ENCODE measurements at places on chromosomes 4 and X.

DNA sequence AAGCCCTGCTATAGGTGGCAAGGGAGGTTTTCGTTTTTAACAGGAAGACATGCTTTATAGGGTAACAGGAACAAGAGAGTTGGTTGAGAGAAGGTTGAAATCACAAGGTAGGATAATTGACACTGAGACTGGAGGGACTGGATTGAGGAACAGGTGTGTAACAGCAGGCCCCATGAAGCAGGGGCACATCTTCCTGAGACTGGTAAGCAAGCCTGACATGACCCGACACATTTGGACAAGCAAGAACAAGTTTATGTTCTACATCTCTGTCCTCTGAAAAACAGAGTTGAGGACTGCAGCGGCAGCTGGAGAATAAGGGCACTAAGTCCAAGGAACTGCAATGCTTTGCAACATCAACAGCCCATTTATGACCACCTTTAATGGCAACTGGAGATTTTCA, 5.2 kb downstream of the RPS4X start:
- no peak for DNase-seq

- DNase-seq = peak; percentile 11
Observed at GRCh38 chrX:7280520-7280919, 132.6 kb upstream of the PUDP start.

DNA sequence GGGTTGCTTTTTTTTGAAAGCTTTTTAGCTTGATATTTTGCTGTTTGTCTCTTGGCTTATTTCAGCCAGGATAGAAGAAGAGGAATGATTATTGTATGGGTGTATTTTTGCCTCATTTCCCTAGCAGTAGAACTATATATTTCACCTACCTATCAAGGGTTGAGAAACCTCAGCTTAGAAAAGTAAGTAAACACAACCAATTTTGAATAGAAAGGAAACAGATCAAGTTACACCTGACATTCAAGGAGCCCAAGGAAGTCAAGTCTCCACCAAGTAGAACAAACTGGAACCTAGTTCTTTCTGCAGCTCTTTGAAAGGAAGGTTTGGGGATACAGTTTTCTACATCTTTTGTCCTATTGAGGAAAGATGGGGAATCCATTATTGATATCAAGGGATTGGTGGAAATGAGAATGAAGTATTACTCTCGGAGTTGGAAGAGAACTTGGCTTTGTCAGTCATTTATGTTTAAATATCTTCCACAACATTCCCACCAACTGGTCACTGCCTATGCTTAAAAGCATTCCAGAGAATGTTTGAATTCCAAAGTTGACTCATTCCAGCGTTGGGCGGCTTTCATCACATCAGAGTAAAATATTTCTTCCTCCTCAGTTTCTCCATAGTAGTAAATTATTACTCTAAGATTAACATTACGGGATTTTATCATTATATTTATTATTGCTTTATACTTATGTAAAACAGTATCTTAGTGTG, 207.8 kb upstream of the CNKSR2 start:
- peak; percentile 15 for DNase-seq

DNA sequence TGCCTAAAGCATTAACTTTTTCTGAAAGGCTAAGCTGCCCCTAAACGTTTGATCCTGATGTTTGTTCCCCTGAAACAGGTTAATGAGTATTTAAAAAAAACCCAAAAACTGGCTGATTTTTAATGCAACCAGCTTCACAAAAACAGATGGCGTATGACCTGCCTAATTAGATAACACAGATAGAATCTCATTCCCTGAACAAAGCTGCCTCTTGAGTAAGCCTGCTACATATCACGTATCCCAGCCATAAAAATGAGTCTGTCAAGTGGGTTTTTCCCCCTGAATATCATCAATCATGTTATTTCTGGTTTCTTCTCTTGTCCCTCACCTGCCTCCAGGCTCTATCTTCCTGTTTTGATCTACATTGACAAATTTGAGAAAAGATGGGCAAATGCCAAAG, 154.2 kb upstream of the FAM9B start:
- DNase-seq = no peak

DNA sequence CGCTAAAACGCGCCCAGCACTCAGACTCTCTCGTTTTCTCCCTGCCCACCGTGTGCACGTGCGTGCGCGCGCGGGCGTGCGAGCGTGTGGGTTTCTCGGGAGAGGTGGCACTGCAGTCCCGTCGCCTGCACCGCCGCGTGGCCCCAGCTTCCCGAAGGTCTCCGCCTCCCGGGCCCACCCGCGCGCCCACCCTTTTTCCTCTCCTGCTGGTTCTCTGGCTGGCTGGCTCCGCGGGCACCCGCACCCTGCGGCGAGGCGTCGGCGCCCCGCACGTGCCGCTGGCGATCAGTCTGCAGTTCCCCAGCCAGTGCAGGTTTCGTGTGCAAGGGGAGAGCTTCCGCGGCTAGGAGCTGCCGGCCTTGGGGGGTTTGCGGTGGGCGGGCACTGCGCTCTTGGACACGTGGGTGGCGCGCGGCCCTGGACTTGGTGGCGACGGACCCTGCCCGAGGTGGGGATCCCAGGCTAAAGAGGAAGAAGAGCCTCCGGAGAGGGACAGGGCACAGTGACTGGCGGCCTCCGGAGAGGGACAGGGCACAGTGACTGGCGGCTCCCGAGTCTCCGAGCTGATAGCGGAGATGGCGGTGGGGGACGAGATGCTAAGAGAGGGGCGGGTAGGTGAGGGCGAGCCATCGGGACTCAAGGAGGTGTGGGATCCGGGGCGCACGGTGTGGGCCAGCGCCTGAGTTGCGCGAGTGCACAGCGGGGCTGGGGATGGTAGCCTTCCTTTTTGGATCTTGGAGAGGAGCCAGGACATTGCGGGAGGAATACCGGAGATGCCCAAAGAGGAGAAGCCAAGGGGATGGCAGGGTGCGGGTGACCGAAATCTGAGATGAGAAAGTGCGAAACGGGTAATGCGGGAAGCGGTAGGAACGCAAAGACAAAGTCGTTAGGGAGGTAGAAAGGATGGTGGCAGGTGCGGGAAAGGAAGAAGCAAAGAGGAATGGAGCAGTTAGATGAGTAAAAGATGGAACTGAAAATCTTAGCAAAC, at the start of gene FAM184B:
Gene FAM184B, minus strand, starts transcription at position 322 of the 988 bp plus-strand sequence. CDS start 322 bp downstream, outside the sequence.
- DNase-seq = no peak

GRCh38 chr4:81919223-81919622, 447.5 kb upstream of the RASGEF1B start:
- DNase-seq = no peak

GRCh38 chrX:101552714-101553113, 2.4 kb downstream of the ARMCX1 start:
- DNase-seq = no peak

GRCh38 chrX:71547339-71547738, 14.4 kb downstream of the OGT start:
- DNase-seq = no peak

GRCh38 chrX:53004811-53005210, 43.8 kb upstream of the GPR173 start:
- DNase-seq = no peak

GRCh38 chrX:115898382-115899001, 272.1 kb upstream of the AGTR2 start:
- DNase-seq = no peak

DNA sequence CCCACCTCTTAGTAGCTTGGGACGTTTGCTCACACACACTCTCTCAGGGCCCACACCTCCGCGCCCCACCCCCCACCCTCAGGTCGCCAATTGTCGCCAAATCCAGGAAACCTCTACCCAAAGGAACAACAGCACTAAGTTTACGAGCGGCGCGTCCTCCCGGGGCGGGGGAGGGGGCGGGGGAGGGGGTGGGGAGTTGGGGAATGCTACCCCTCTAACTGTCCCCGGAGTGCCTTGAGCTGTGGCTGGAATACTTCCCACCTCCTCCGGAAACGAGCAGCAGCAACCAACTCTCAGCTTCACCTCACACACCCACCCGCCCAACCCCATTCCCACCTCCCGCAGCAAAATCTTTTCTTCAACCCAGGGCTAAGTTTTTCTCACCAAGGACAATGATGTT, 135.6 kb upstream of the ZIC3 start:
- no peak for DNase-seq

DNA sequence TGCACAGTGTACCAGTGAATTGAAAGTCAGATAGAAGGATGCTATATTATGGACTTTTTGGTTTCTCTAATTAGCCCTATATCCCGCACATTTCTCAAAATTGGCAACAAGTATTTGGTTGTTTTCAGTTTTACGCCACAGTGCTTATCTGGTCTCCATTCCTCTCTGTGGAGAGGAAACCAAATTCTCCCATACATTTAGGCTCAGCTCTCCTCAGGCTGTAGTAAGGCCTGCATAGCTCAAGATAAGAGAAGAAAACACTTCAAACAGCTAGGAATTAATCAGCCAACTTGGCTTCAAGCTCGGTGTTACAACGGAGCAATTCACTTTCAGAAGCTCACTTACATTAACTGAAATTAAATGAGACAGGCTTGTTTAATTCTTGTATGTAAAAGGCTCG, 263.2 kb downstream of the PDHA2 start:
- DNase-seq = no peak

- DNase-seq = no peak
Observed at GRCh38 chrX:151004085-151004484, 20.9 kb downstream of the HMGB3 start.

GRCh38 chrX:111876646-111877045, 665 bp downstream of the TRPC5OS start:
- no peak for DNase-seq

DNA sequence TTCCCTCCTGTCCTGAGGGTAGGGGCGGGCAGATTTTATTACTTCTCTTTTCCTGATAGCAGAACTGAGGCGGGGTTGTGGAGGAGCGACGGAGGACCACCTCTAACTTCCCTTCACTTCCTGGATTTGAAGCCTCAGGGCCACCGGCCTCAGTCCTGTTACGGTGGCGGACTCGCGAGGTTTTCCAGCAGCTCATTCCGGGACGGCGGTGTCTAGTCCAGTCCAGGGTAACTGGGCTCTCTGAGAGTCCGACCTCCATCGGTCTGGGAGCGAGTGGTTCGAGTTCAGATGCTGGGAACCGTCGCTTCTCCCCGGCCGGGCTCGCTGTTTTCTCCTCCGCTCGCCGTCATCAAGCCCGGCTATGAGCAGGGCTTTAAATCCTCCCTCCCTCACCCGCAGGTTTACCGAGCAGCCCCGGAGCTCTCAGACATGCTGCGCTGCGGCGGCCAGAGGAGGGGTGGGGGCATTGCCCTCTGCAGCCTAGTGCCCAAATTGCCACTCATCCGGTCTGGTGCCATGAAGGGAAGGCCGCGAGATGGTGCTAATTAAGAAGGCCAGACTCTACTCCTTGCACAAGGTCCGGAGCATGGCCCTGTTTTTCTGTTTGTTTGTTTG, 23.3 kb downstream of the HAND2 start:
- no peak for DNase-seq

DNA sequence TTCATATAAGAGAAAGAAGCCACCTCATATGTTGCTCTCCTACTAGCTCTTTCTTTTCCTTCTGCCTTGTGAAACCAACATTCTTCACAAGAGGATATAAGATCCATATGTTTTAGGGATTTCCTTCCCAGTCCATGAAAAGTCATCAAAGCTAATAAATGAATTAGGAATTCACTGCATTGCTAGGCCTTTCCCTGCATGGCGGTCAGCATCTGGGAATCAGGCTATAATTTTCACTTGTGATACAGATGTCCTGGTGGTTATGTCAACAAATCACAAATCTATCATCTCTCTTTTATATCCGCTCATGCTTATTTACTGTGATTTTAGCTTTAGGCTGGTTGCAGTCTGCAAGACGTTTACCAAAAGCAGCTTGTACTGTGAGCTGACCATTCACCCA, 510.0 kb downstream of the NLGN4X start:
- peak; percentile 42 for DNase-seq

- DNase-seq = no peak
Observed at GRCh38 chrX:23930894-23931604, 23.2 kb downstream of the CXorf58 start.

DNA sequence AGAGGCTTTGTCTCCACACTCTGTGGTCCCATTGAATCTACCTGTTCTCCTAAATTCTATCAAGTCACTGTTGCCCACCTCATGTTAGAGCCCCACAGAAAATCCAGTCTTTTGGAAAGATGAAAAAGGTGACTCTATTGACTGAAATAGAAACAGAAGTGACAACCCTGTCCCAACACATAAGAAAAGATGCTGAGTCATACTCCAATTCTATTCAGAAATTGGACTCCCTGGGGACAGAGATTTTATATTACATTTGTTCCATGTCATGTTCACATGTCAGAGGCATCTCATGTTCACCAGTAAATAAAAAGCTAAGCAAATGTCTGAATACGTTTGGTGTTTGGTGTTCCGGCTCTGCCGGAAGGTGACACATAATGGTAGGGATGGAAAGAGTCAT, 2.9 kb upstream of the GRPR start:
- no peak for DNase-seq

DNA sequence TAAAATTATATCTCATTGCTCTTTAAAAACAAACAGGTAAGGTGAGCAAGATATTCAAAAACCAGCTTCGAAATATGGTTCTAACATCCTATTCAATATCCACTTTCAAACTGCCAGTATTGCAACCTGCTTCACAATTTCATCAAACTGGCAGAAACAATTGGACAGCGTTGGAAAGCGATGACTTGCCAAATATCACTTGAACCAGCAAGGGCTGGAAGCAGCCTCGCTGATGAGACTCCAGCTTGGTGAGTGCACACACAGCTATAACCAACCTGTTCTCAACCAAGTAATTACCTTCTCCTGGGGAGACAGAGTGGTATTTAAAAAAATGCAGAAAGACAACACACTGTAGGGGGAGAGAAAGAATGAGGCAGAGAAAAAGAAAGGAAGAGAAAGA, 155.8 kb upstream of the RAI2 start:
- no peak for DNase-seq

DNA sequence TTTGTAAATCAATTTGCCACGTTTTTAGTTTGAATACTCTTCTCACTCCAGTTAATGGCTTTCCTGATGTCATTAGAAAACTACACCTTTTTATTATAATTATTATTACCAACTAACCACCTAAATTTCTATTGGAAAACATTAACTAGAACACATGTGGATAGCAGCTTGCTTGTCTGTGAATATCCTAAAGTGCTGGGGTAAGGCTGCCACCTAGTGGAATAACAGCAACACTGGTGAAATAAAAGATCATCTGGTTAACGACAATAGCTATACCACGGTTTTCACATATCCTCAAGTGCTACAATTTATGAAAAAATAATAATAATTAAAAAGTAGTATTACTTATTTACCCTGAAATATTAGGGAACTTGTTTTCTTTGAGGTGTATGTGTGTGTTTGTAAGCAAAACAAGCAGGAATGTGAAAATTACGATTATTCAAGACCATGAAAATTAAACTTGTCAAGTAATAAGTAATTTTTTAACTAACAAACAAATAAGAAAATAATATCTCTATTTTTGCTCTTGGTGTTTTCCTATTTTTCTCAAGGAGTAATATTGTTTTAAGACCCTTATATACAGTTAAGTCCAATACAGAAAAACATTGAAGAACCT, 130.1 kb upstream of the TECRL start:
- DNase-seq = peak; percentile 42

GRCh38 chr4:8227201-8227770, 28.2 kb downstream of the SH3TC1 start:
- no peak for DNase-seq

Measured in fibroblast of skin of right quadriceps (primary cell).